T-cell (primary cell): ENCODE measurements at places on chromosomes 2 and 18.

GRCh38 chr2:65647249-65647842 lies 214.9 kb upstream of the SPRED2 start:
- no peak for DNase-seq

DNA sequence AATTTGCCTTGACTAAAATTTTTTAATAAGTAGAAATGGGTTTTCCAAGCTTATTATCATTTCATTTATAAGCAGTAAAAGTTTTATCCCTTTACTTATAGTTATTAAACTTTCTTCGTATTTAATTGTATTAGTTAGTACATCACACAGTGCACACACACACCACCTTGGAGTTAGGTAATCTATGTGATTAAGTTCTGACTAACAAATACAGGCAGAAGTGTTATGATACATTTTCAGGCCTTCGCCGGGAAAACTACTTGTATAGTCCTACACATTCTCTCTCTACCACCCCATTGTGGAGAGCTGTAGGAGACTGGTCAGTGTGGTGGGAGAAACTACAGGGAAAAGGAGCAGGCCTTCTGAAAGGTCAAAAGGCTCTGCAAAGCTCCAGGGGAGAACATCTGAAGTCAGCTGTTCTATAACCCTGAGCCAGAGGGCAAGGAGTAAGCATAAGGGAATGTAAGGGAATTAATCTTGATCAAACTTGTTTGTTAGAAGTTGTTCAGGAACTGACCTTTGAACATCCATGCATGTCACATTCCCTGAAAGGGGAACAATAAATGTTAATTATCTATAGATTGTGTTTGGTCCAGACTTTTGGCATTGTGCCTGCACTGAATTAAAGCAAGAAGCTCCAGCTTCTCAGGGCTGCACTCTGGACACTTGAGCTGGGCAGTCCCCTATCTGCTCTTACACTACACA lies 231.7 kb downstream of the FSIP2 start:
- DNase-seq: no peak

DNA sequence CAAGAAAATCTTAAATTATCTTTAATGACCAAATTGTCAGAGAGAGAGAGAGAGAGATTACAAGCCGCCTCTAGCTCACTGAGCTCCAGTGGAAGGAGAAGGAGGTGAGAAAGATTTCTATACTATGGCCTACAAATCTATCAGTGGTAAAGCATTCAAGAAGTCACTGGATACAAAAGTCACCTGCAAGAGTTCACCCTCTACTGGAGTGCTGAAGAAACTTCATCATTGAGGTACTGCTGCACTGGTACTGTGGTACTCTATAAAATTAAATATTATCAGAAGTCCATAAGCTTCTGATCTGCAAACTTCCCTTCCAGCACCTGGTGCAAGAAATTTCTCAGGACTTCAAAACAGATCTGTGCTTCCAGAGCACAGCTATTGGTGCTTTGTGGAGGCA lies 48.3 kb upstream of the AGPS start:
- DNase-seq: no peak

- DNase-seq: no peak
Observed at GRCh38 chr2:14072338-14072737, 560.2 kb upstream of the LRATD1 start.

- DNase-seq: no peak
Observed at GRCh38 chr18:6994056-6994770, 123.4 kb downstream of the LAMA1 start.

DNA sequence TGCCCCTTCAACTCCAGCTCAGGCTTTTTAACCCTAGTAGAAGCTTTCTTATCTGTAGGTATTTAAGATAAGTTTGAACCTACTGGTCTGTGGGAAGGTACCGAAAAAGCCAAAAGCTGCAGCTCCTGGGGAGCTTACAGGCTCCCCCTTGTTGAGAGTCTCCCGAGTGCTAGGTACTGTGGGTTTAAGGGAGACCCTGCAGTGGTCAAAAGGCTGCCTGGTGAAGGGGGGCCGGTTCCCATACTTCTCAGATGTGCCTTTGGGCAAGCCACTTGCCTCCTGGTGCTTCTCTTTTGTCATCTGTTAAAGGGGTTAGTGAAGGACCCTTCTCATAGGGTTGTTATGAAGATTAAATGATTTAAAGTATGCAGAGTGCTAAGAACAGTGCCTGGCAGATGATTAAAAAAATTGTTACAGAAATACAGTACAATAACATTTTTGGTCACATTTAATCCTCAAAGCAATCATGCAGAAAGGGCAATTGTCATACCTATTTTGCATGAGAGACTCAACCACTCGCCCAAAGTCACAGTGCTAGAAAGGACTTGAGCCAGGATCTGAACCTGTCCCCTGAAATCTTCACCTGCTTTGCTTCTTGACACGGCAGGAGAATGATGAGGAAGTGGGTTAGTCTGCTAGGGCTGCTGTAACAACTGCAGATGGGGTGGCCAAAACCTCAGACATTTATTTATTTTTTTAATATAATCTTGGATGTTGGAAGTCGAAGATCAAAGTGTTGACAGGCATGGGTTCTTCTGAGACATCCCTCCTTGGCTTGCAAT lies 62.5 kb downstream of the NEDD4L start:
- no peak for DNase-seq

- DNase-seq: no peak
Observed at GRCh38 chr2:222798528-222798927, 62.3 kb upstream of the ACSL3 start.

- no peak for DNase-seq
Observed at GRCh38 chr2:215738351-215738750, 275.0 kb downstream of the MREG start.

- DNase-seq: peak; percentile 54
Observed at GRCh38 chr2:190533968-190534309, 583 bp downstream of the NEMP2 start.

DNA sequence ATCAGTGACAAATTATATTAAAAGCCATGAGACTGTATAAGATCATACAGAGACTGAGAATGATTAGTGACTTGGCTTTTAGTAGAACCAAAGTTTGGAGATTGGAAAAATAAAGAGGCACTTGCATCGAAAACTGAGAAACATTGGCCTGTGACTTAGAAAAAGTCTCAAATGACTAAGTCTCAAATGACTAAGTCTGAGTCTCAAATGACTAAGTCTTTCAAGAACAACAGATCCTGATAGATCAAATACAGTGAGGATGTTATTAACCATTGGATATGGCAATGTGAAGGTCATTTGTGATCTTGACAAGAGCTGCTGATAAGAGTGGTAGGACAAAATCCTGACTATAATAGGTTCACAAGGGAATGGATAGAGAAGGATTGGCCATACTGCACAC lies 135.5 kb upstream of the FANCL start:
- no peak for DNase-seq

- no peak for DNase-seq
Observed at GRCh38 chr2:108612153-108612513, 77.9 kb downstream of the LIMS1 start.
